ENCODE measurements at places on chromosomes 2 and 18.

DNA sequence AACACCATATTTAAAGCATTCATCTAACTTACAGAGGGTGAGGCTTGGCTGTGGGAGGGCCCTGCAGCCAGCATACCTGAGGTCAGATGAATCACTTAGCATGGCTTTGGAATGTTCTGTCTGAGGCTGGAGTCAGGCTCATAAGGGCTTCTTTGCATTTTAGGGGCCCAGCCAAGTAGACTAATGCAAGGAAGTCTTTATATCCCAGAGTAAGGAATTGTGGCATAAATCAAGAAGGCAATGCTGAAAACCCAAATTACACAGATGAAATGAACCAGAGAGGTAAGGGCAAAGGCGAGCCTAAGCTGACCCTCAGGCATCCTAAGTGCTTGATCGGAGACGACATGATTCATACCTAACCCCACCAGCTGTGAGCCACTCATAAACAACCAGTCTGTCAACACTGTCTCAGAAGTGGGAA lies 383.6 kb downstream of the DCC start:
- no peak for DNase-seq

DNA sequence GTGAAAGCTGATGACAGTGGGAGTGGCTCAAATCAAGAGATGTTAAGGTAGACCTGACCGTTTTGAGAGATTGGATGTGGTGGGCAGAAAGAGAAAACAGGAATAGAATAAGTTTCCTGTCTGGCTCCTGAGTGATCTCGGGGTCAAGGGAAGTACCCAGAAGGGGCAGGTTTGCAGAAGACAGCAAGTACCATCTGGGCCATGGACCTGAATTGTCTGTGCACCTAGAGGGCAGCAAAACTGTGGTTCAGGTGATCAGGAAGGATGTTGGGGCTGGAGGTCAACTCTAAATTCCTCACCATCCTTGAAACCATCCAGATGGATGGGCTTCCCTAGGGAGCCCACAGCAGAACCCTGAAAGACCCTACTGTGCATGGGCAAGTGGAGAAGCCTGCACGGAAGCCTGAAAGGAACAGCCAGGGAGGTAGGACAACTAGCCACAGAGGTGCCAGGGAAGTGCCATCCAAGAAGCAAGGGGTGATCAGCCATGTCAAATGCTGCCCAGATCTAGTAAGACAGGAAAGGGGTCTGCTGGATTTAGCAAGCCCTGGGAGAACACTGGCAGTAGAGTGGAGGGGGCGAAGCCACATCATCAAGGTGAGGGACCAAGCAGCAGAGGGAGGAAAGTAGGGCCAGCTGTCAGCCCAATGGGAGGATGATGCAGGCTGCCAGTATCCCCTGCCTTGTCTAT lies 8.0 kb downstream of the TEX261 start:
- DNase-seq = no peak

- DNase-seq = no peak
Observed at GRCh38 chr2:224077773-224078507, 38.9 kb upstream of the SERPINE2 start.

DNA sequence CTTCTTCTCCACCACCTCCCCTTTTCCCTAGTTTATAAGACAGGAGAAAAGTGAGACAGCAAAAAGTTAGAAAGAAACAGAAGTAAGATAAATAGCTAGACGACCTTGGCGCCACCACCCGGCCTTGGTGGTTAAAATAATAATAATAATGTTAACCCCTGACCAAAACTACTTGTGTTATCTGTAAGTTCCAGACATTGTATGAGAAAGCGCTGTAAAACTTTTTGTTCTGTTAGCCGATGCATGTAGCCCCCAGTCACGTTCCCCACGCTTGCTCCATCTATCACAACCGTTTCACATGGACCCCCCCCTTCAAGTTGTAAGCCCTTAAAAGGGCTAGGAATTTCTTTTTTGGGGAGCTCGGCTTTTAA lies 1.5 kb upstream of the BUB1 start:
- no peak for DNase-seq

DNA sequence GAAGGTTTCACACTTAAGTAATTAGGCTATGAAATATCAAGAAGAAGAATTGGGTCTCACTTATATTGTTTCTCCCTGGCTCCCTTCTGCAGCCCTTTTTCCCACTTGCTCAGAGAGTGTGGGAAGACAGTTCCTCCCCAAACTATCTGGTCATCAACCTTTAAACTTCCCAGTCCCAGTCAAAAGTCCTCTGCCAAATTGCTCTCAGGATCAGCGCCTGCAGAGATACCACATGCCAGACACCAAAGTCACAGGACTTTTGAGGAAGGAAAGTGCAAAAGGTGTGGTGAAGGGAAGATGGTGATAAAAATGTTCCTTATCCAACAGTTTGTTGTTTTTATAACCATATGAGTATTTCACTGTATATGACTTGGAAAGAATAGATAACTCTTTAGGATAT lies 51.3 kb downstream of the DLGAP1 start:
- DNase-seq = no peak

- DNase-seq = no peak
Observed at GRCh38 chr2:8049176-8049575, 632.7 kb upstream of the ID2 start.

DNA sequence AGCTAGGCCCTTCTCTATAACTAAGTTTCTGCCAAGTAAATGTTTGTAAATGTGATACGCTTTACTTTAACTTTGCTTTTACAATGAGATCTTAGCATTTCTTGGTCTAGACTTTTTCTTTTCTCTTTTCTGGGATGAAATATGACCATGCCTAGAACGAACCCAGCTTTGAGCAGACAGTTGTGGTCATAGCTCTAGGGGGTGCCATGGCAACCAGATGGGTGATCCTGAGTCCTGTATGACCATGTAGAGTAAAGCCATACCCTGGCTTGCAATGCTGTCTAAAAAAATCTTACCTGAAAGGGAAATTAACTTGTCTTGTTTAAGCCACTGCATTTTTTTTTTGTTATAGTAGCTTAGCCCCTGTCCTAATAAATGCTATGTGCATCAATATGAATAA lies 956.3 kb downstream of the SLC4A3 start:
- no peak for DNase-seq

GRCh38 chr2:5915881-5916310 lies 223.7 kb downstream of the SOX11 start:
- peak; percentile 19 for DNase-seq

- no peak for DNase-seq
Observed at GRCh38 chr2:81894451-81894990, 1590.0 kb upstream of the LRRTM1 start.

- DNase-seq = no peak
Observed at GRCh38 chr2:67311536-67311935, 85.6 kb upstream of the ETAA1 start.

DNA sequence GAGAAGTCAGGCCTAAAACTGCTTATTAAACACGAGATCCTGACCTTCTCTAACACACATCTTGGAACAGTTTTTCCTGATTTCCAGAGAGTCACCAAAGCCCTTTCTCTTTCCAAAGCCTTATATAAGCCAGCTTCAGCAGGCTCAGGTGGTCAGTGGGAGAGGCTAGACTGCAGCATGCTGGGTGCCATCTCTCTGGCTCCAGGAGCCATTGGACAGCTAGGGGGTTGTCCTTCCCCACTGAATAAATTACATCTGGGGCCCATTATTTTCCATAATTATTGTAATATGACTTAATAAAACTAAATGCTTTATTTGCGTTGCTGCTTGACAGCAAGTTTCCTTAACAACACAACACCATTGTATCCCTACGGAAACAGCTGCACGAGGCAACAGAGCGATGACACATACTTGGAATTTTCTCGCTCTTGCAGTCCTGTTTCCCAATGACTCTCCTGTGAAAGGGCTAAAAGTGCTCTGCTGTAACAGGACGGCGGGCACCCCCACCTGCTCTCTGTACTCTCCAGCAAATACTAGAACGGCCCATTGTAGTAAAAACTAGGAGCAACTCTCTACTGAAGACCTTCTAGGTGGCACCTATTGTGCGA lies 160.6 kb downstream of the RNF144A start:
- no peak for DNase-seq

DNA sequence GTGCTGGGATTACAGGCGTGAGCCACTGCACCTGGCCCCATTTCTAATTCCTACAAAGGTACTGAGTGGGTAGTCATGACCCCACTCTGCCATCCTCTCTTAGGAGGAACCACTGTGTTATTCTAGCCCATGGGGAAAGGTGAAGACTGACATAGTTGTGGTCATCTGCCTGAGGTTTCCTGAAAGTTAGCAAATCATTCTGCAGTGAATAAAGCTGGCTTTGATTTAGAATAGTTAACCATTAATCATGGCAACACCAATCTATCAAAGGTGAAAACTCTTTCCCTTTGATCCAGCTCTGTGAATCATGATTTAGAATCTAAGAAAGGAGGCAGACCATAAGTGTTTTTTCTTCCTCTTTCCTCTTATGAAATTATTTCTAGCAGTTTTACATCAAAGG lies 50.8 kb downstream of the SUMO1 start:
- DNase-seq = no peak

GRCh38 chr2:133552821-133553220 lies 15.4 kb downstream of the NCKAP5 start:
- DNase-seq = no peak

DNA sequence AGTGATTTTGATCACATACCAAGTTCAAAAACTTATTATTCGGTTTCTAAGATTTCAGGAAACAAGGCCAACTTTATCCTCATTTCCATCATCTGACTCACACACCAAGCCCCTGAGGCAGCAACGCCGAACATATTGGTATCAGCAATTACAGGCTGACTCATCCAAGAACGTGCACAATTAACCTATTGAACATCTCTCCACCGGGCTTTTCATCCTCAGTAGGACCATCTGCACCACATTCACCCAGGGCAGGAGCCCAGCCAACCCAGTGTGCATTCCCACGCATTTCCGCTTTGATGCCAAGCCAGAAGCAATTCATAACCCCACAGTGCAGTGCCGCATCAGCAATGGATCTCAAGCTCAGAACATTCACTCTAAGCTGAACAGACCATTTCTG lies 52.9 kb downstream of the SCG2 start:
- DNase-seq = no peak

DNA sequence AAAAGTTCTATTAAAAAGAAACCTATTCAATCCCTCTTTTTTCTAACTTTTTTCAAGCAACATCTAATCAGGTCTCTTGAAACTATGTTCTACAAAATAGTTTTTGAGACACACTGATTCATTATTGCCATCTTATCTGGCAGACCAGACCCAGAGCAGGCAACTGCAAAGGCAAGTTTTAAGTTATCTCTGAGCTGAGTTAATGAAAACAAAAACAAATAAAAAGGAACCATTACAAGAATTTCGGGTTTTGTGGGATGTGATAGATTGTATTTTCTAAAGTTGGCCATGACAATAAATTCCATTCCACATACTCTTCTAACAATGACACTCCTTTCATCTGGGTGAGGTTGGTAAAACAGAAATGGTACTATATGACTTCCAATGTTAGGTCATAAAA lies 15.2 kb upstream of the TWSG1 start:
- no peak for DNase-seq

GRCh38 chr2:173134703-173135102 lies 59.1 kb downstream of the MAP3K20 start:
- no peak for DNase-seq

DNA sequence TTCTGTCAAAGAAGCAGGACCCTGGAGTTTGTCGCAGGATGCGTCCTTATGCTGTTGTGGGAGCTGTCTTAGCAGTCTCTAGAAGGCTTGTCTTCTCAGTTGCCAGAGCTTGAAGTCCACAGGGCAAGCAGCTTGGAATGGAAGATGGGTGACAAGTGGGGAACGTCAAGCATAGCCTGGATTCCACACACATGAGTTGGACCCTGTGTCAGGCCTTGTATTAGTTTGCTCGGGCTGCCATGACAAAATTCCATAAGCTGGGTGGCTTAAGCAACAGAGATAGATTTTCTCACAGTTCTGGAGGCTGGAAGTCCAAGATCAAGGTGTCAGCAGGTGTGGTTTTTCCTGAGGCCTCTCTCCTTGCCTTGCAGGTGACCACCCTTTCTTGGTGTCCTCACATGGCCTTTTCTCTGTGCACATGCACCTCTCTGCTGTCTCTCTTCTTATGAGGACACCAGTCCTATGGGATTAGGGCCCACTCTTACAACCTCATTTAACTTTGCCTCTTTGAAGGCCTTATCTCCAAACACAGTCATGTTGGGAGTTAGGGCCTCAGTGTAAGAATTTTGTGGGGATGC lies 51.3 kb downstream of the THNSL2 start:
- no peak for DNase-seq

DNA sequence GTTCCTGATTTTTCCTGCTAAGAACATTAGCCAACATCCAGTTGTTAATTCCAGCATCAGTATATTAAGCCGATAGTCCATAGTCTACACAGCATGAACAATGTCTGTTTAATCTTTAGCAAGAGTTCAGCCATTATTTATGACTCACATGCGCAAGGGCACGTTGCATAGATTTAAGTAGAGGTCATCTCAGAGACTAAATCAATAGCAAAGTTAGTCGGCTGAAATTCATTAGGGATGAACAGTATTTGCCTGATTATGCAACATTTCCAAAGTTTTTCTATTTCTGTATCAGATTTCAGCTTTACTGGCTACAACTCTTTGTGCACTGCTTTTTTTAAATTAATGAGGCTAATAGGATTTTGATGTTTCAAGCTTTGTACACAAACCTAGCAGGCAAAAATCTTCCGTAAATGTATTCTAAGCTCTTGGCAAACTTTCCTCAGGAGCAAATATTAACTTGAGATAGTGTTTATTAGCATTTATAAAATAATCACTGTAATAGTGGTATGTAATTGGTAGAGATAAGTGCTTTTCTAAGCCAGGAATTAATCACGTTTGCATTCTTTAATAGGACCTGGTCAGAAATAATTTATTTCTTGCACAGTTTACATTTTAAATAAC lies 578.7 kb upstream of the ID2 start:
- no peak for DNase-seq

DNA sequence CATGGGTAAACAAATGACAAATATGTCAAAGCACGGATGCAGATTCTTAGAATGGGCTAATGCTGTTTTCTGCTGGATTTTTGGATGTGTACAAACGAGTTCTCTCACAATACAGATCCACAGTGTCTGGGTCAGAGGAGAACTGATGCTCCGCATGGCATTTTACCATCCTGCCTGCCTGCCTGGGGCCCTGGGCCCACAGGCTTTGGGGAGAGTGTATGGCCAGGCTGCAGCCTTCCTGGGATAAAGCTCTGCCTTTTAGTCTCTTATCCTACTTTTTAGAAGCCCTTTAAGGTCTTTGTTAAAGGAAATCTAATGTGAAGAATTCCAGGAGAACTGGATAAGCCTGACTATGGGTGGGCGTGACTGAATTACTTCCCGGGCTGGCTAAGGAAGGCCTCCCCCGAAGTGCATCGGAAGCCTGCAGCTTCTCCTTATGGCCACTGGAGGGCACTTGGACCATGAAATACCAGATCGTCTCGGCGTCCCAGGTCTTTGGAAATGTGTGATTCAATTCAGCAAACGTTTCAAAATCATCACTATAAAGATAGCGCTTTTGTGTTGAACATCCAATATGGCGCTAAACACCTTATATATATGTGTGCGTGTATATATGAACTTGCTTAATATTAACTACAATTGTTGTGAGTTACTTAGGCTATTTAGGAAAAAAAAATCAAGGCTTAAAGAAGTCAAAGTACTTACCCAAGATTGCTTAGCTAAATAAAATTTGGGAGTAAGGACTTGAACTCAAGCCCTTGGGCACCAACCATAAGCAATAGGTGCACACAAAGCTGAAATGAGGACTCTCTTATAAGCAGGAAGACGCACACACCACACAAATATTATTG lies 15.2 kb upstream of the DNPEP start:
- peak; percentile 51 for DNase-seq

GRCh38 chr2:47918043-47918442 lies 11.7 kb upstream of the FBXO11 start:
- DNase-seq = no peak

Measured in activated CD4-positive, alpha-beta T cell treated with anti-CD3 and anti-CD28 coated beads, Interleukin-2, amount 50 U/mL, for 48 hours (primary cell).